Activated CD4-positive, alpha-beta T cell treated with anti-CD3 and anti-CD28 coated beads for 36 hours (primary cell): ENCODE measurements at places on chromosomes 16 and 17. TPM values are rescaled to one million over a fixed set of nuclear protein-coding genes. Genes with fewer than 3 reads are reported as not detected.

GPRC5B gene
- total RNA-seq = 0.30 TPM

FOXN1 gene
- total RNA-seq = not detected

FUS gene
- 647 TPM for total RNA-seq

ACLY gene
- 192 TPM for total RNA-seq

KRT36 gene
- total RNA-seq = not detected

ENKD1 gene
- 11.7 TPM for total RNA-seq

BAIAP3 gene
- total RNA-seq = 0.57 TPM

NATD1 gene
- 1.7 TPM for total RNA-seq

GRCh38 chr17:50194934-50195865, 6.2 kb downstream of the COL1A1 start:
- no peak for DNase-seq

DNA sequence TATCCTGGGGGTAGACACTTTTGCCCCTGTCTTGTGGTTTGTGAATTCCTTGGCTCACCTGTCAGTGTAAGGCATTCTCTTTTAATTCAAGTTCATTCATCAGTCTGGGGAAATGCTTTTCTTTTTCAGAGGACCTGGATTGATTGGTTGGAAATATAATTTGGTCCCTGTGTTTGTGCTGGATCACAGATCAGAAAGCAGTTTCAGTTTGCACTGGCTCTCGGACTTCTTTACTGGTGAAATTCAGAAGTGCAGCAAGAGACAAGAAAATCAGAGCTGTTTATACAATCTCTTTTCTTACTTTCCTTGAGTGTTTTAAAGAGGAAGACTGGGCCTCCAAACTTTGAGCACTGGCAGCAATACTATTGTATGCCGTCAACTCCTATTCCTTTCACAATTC, 161.8 kb upstream of the KCNJ16 start:
- DNase-seq = no peak

GRCh38 chr17:13140750-13141149, 122.9 kb upstream of the ELAC2 start:
- no peak for DNase-seq

DNA sequence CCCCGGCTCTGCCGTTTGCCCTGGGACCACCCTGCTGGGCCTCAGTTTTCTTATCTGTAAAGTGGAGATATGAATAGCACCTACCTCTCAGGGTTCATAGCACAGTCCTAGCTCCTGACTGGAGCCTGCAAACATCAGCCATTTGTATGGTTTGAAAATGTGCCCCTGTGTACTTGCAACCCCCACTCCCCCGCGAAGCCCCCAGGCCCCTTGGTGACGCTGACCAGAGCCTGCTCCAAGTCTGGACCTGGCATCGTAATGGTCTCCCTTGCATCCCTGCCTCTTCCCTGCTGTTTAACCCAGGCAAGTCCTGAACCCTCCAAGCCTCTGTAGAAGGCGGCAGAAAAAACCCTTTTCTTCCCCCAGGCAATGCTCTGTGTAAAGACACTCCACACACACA, 128.0 kb downstream of the IRF8 start:
- no peak for DNase-seq

DNA sequence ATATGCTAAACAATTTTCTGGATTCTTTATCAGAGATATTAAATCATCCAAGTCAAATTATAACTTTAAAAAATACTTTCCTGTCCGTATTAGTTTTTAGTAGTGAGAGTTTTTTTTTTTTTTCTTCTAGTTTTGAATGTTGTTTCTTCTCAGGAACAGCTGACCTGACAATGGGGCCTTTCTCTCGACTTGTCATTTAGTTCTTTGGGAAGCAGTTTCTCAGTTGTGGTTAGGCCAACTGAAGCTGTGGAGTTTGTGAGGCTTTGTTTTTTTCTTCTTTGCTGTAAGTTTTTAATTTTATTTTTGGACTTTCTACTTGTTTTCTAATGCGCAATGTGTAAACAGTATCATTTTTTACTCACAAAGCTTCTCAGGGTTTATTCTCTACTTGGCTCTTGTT, 140.8 kb downstream of the FTO start:
- no peak for DNase-seq

- no peak for DNase-seq
These were observed 8.6 kb upstream of the METTL9 start for GRCh38 chr16:21590796-21591195.

DNA sequence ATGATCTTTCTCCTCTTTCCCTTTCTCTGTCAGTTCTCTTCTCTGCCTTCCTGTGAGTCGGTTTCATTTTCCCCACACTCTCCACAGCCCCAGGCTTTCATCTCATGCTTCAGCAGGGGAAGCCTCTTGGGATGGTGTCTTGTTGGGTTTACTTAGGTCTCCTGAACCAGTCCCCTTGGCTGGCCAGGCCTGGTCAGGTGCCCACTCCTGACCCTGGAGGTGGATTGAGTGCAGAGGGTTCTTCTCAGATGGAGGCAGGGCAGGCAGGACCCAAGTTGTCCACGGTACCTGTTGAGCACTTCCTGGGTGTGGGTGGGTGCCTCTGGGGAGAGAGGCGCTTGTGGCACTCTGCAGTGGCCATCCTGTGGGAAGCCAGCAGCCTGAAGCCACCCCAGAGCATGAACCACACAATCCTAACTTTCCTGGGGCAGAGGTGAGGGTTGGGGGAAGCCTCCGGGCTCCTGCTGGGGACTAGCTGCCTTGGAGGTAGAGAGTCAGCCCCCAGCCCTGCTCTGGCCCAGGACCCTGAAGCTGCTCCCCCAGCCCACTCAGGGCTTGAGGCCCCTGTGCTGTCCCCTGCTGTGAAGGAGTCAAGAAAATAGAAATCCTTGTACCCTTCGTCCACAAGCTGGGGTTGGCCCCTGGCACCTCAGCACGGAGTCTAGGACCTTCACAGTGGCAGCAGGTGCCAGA, 2.0 kb upstream of the RAP1GAP2 start:
- no peak for DNase-seq

GRCh38 chr17:68509141-68510057, 2.8 kb upstream of the PRKAR1A start:
- no peak for DNase-seq

DNA sequence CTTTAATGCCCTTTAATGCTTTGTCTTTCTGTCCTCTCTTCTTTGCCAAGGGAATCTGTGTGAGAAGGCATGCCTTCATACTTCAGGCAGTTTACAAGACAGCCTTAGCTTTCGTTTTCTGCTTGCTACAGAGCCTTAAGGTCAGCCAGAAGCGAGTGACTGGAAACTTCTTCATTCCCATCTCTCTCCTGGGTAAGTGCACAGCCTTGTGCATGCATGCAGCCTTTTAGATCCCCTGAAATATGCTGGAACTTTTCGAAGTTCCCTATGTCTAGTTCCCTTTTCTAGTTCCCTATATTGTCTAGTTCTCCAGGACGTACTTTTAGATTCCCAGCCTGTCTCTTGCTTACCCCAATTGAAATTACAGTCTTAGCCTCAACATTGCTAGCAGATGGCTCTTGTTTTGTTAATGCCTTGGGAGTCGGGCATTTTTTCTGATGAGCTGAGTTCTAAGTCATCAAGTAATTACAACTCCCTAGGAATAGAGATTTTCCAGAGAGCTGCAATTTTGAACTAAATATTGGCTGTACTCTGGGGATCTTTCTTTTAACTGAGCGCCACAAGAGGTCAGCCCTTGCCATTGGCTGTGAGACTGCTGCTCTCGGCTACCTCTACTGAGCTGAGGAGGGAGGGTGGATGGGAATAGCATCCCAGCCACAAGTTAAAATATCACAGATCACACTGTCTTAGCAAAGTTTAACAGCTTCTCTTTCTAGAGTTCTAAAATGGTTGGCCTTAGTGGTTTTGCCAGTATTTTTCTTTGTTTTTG, 22.7 kb upstream of the PPM1D start:
- DNase-seq = peak; percentile 25

GRCh38 chr17:60542071-60542470, 16.0 kb upstream of the APPBP2 start:
- no peak for DNase-seq

GRCh38 chr16:86040496-86040895, 141.5 kb downstream of the IRF8 start:
- DNase-seq = no peak

DNA sequence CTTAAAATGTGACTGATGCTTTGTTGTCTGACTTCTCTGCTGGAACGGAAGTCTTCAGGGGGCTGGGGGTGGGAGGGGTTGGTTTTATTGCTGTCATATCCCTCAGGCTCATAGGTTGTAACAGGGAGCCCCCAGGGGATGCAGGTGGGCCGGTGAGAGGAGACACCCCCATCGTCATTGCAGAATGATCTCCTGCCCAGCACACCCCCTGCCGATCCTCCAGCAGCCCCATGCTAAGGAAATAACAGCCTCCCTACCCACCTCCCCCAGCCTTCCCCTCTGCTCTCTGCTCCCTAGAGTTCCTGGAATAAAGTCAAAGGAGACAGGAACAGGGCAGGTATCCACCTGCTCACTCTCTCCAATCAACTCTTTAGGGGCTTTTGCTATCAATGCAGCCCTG, 270.1 kb upstream of the TNRC6C start:
- no peak for DNase-seq

GRCh38 chr17:52035336-52035915, 123.1 kb downstream of the CA10 start:
- no peak for DNase-seq

DNA sequence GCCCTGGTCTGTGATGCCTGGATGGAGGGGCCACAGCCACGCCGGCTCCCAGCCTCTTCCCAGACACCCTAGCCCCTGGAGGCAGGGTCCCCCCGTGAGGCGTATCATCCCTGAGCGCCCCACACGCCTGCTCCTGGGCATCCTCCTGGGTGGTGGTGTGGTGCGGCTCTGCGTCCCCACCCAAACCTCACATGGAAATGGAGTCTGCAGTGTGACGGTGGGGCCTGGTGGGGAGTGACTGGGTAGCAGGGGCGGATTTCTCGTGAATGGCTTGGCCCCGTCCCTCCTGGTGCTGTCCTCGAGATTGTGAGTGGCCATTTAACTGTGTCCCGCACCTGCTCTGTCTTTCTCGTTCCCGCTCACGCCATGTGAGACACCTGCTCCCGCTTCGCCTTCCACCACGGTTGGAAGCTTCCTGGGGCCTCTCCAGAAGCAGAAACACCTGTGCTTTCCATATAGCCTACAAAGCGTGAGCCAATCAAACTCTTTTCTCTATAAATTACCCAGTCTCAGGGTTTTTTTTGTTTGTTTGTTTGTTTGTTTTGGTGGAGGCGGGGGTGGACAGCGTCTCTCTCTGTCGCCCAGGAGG, 5.9 kb upstream of the SSTR5 start:
- DNase-seq = no peak

DNA sequence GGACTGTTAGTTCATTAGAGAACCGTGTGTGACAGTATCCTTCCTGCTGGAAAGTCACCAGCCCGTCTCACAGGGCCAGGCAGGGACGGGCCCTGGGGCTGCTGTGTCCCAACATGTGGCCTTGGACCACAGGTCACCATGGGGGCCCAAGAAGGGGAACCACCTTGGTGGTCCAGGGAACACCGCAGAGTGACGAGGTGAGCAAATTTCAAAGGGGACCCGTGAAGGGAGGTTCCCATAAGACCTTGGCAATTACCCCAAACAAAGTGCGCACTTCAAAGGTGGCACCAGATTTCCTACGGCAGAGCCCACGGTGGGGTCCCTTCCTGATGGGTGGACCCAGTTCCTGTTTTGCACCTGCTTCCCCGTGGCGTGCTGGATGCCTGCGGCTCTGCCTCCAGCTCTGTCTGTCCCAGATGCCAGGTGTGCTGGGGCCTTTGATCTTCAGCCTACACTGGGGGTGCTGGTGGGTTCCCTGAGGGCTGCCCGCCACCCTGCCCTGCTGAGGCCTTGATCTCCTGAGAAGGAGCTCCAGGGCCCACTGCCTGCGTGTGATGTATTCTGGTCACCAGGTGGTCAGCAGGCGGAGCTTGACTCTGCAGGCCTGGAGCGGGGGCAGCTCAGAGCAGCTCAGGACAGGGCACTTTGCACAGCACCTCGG, 27.0 kb downstream of the SLC7A5 start:
- DNase-seq = no peak
